ENCODE measurements at places on chromosomes 1 and 21.

GRCh38 chr1:207902566-207902965 lies 8.4 kb downstream of the CD34 start:
- no peak for DNase-seq

DNA sequence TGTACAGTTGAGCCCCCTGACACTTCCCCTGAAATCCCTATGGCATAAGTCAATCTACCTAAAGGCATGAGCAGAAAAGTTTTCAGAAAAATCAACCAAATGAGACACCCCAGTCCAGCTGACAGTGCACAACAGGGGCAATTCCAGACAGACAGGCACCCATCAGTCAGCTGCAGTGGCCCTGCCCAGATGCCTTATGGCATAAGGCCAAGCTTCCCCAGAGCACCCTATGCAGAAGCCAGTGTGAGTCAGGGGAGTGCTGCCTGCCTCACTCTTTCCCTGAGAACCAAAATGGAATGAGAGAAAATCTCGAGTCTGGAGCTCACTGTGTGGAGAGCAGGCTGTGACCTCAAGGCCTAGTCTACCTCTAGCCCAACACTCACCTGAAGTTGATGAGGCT lies 38.1 kb downstream of the MRAP start:
- no peak for DNase-seq

- no peak for DNase-seq
These were observed 45.1 kb downstream of the SLX9 start for GRCh38 chr21:44984792-44985440.

- DNase-seq, result no peak
These were observed 15.4 kb downstream of the CCDC17 start for GRCh38 chr1:45608175-45609156.

- no peak for DNase-seq
These were observed 25.7 kb downstream of the CTH start for GRCh38 chr1:70436622-70437251.

- no peak for DNase-seq
These were observed 1373.7 kb downstream of the BRINP3 start for GRCh38 chr1:189103956-189104355.

DNA sequence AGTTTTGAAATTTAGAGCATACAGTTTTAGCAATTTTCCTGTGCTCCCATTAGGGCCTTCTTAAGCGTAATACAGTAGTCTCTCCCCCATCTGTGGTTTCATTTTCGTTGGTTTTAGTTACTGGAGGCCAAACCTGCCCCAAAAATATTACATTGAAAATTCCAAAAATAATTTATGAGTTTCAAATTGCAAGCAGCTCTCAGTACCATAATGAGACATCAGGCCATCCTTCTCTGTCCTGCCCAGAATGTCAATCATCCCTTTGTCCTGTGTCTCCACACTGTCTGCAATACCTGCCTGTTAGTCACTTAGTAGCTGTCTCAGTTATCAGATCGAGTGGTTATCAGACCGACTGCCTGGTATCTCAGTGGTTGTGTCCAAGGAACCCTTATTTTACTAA lies 45.4 kb downstream of the ADSS2 start:
- DNase-seq, result peak; percentile 92

- DNase-seq, result no peak
These were observed 4.5 kb upstream of the ZNF697 start for GRCh38 chr1:119652587-119652986.

DNA sequence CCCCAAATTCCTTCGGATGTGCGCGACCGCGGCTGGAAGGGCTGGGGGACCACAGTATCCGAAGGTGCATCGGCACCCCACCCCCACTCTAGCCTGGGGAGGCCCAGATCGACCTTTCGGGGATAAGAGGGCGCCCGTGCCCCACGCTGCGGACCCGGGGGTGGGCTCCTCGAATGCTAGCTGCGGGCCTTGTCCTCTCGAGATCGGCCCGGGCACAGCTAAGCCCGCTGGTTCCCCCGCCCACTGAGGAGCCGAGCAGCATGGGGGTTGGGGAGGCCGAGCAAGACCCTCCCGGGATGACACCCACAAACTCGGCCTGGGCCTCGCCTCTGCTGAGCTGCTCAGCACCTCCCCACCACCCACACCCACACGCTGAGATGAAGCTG lies 653 bp upstream of the IFFO2 start:
- DNase-seq, result no peak

DNA sequence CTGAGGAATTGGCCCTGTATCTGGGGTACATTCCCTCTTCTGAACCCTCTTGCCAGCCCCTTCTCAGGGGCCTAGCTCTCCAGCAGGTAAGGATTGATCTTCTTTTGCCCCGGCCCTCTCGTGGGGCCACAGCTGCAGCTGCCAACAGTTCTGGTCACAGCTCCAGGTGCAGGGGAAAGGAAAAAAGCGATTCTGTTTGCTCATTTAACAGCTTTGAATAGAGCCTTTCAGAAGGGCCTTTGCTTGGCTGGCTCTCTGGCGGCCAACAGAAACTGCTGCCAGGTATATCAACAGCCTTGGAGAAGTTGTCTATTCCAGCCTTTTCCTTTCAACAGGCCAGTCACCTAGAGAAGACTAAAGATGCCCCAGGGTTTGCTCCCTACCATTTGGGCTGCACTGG lies 16.1 kb upstream of the FMOD start:
- DNase-seq, result peak; percentile 6

DNA sequence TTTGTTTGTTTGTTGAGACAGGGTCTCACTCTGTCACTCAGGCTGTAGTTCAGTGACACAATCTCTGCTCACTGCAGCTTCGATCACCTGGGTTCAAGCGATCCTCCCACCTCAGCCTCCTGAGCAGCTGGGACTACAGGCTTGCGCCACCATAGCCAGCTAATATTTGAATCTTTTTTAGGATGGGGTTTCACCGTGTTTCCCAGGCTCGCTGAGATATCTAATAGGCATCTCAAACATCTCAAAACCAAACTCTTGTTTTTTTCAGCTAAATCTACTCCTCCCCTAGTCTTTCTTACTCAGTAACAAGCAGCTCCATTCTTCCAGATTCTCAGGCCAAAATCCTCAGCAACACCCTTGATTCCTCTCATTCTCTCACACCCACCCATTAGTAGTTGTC lies 22.0 kb upstream of the SRRM1 start:
- no peak for DNase-seq

DNA sequence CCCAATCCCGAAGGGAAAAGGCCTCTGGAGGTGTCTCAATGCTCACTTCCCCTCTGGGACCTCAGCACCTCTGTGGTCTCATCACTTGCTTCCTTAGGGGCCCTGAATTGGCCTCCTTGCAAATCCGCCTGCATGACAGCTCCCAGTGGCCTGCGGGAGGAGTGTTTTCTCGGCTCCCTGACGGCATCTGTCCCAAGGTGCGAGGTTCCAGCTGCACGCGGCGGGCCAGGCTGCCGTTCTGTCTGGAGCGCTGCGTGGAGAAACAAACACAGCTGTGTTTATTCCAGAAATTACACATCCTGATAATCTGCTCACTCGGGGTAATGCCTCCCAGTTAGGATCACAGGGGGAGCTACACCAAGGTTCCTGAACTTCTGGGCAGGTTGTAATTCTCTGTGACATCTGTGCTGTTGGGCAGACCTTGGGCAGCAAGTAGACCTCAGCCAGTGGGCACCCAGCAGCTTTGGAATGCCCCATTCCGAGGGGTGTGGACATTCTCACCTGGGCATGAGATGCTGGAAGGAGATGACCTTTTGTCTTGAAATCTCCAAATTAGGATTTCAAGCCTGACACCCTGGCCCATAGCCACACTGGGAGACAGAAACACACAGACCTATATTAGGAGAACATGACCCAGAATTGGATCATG lies 18.2 kb downstream of the EPHB2 start:
- DNase-seq, result no peak

GRCh38 chr1:77056525-77056924 lies 162.7 kb downstream of the PIGK start:
- no peak for DNase-seq

- DNase-seq, result no peak
These were observed 1.3 kb upstream of the PCBP3 start for GRCh38 chr21:45642122-45642813.

GRCh38 chr1:10186331-10187025 lies 23.9 kb upstream of the KIF1B start:
- DNase-seq, result no peak
